ENCODE measurements at places on chromosomes 13 and 19.

DNA sequence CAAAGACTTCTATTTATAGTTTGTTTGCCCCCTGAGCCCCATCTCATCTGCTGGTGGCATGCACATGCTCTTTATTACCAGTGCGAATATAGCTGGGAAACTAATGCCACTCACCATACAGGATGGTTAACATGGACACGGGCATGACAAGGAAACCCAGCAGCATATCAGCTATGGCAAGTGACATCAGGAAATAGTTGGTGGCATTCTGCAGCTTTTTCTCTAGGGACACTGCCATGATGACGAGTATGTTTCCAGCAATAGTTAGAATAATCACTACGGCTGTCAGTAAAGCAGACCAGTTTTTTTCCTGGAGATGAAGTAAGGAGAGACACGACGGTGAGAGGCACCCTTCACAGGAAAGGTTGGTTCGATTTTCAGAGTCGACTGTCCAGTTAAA is 1.5 kb downstream of the HTR2A start:
- no peak for DNase-seq

DNA sequence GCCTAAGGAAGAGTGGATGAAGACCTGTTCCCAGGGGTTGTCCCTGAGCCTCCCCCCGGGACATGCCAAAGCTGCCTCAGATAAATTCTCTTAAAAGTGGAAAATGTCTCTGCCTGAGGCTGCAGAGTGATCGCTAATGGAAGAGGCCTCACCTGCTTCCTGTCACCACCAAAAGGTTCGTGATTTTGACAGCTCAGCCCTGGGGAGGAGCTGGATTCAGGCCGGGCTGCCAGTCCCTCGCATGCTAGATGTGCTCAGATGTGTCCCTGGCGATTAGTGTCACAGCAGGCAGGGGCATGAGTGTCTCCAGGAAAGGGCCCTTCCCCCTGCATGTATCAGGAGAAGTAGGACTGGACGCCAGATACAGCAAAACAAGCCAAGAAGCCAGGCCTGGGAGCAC is 626.5 kb downstream of the UQCRFS1 start:
- DNase-seq = peak; percentile 0

- DNase-seq = no peak
Measured at GRCh38 chr13:92177966-92178365, 779.5 kb downstream of the GPC5 start.

GRCh38 chr13:60267498-60268202 is 103.9 kb upstream of the DIAPH3 start:
- DNase-seq = peak; percentile 3

- no peak for DNase-seq
Measured at GRCh38 chr19:48556163-48556562, 4.2 kb downstream of the SULT2B1 start.

DNA sequence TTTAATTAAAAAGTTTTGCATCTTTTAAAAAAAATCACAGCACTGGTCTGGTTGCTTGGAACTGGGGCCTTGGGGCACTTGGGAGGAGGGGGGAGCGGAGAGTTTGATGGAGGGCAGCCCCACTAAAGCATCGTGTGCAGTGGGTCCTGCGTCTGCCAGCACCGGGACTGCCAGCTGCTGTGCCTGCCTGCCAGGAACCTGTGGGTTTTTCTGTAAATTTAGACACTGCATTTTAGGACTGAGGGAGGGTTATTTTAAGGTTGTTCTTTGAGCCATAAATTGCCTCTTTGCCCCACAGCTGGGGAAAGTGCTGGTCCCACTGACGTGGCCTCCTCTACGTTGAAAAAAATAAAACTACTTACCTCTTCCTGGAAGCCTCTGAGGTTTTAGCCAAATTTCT is 2.9 kb downstream of the KLF2 start:
- no peak for DNase-seq

- DNase-seq = no peak
Measured at GRCh38 chr19:812747-813218, 9.0 kb downstream of the PLPPR3 start.

DNA sequence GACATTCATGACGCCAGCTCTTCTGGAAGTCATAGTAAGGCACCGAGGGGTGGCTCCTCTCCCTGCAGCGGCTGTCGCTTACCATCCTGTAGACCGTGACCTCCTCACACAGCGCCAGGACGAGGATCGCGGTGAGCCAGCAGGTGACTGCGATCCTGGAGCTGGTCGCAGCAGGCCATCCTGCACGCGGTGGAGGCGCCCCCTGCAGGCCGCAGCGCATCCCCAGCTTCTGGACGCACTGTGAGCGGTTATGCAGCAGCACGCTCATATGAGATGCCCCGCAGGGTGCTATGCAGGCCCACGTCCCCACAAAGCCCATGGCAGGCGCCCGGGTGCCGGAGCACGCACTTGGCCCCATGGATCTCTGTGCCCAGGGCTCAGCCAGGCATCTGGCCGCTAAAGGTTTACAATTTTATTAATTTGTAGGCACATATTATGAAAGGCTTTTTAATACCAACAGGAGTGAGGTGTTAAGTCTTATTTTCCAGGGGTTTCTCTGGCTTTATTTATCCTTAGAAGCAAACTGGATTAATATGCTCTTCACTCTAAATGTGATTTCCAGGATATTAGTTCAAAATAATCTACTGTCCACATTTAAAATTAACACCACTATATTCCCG is 35.6 kb upstream of the PSPC1 start:
- peak; percentile 45 for DNase-seq

DNA sequence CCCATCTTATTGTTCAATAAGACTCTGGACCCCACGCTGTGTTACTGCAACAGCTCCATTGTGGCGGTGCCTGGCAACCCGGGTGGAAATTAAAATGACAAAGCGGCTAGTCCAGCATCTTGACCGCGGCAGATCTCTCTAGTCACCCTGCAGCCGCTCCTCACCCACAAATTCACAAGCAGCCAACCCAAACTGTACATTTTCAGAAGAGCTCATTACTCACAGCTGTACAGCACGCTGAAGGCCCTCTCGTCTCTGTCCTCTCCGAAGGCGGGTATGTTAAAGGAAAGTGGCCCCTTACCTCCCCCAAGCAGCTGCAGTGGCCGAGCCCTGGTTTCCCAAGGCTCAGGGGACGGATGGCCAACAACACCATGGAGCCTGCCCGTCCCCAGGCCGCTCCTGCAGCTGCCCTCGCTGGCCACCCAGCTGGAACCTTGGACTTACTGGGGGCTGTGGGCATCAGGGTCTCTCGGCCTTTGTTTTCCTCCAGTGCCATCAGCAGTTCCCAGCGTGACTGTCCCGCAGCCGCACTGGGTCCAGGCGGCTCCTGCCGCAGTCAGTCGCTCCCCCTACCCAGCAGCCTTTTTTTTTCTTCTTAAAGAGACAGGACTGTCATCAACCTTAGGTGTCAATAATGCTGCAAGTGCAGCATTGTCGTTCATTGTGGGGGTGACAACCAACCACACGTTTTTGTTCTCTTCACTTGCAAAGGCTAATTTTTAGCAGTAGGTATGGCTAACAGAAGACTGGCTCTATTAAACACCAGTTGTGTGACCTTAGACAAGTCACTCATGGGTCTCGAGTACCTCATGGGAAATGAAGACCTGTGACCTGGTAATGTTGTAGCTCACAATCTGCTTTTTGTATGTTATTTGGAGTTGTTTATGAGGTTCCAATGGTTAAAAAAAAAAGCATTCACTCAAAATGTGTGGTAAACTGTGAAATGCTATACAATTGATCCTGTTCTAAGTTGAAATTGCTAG is at the start of gene SACS:
Gene SACS (minus strand): TSS at position 532 of the 983 bp plus-strand sequence. CDS start 22,463 bp downstream, outside the sequence.
- DNase-seq = no peak

DNA sequence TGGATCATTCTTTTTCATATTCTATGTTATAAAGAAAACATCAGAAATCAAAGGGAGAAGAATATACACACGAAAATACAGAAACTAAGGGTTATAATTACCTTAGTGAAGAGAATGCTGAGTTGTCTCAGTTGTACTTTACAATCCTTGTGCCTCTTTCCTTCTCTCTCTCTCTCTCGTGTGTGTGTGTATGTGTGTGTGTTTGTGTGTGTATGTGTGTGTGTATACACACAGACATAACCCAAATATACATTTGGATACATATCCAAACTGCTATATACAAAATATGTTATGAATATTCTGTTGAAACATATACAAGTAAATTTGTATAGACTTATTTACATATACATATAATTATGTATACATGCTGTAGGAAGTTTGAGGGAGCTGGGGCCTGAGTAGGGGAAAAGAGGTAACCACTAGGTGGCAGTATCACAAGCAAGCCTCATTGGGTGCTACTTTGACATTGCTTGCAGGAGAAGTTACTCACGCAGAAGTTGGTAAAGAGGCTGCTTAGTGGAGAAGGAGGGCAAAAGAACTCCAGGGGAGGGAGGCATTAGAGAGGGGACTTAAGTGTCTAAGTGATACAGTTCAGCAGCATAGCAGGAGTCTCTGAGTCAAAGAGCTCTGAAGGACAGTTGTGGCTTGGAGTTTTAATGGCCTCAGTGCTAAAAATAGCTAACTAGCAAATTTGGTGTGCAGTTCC is 465.1 kb upstream of the PCDH20 start:
- DNase-seq = peak; percentile 36

GRCh38 chr13:51229731-51230130 is 7.5 kb downstream of the FAM124A start:
- DNase-seq = no peak

- peak; percentile 87 for DNase-seq
Measured at GRCh38 chr19:14073261-14073924, 807 bp downstream of the MISP3 start.

GRCh38 chr13:112105244-112105681 is 38.3 kb downstream of the SOX1 start:
- no peak for DNase-seq

GRCh38 chr19:10499550-10500246 is 3.5 kb downstream of the KEAP1 start:
- no peak for DNase-seq

DNA sequence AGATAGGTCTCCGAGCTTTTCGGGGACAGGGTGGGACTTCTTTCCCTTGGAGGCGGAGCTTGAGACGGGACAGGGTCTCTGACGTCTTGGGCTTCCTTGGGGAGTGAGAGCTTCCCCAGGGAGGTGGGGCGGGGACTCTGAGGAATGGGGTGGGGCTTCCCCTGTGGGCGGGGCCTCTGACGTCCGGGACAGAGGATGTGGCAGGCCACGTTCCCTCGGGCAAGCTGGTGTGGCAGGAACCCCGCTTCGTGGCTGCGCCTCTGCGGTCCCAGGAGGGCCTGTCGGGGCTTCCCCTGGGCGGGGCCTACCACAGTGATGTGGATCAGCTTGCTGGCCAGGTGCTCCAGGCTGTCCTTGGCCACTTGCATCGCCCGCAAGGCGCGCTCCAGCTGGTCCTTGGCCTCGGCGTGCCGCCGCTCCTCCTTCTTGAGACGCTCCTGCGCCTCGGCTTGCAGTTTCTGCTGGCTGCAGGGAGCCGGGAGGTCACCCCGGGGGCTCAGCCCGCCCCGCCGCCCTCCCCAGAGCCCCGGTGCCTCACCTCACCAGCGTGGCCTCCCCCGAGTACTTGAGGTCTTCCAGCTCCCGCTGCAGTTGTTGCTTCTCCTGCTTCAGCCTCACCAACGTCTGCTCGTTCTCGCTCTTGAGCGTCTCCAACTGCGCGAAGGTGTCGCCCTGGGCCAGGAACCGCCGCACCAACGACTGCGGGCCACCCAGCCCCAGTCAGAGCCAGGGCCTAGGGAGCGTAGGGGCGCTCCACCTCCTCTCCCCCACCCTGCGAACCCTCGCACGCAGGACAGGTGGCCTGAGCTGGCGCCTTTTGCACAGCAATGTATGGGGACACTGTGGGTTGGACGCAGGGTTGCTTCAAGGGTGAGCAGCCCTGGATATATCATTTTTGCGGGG is 3.3 kb upstream of the RGL3 start:
- peak; percentile 85 for DNase-seq

GRCh38 chr13:106099765-106100164 is 435.7 kb downstream of the EFNB2 start:
- no peak for DNase-seq

DNA sequence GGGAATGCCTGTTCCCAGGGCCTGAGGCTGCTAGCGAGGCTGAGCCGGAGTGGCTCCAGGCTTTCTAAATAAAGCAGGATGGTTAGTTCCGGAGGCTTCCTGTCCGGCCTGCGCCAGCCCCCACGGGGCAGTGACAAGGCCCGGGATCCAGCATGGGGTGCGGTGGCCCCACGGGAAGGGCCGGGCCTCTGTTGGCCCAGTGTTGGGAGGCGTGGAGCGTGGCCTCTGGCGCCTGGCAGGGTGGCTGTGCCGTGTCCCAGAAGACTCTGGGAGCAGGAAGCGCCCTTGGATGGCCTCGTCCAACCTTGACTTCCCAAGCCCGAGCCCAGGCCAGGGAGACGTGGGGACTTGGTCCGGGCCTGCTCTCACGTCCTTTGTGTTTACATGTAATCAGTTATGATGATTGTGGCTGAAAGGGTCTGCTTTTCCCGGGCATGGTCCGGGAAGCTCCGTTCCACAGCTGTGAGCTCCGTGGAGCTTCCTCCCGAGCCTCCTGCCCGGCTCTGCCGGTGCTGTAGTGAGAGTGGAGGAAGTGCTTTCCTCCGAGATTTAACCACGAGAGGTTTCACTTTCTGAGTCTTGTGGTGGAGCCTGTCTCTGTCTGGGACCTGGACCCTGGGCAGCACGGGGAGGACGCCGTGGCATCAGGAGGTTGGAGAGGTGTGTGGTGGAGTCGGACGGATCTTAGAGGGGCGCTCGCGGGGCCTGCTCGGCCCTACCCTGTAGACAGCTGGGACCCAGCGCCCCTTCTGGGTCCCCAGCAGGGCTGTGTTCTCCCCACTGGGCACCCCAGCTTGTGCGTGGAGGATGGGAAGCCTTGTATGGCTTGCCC is 4.6 kb downstream of the GNA11 start:
- DNase-seq = peak; percentile 31

DNA sequence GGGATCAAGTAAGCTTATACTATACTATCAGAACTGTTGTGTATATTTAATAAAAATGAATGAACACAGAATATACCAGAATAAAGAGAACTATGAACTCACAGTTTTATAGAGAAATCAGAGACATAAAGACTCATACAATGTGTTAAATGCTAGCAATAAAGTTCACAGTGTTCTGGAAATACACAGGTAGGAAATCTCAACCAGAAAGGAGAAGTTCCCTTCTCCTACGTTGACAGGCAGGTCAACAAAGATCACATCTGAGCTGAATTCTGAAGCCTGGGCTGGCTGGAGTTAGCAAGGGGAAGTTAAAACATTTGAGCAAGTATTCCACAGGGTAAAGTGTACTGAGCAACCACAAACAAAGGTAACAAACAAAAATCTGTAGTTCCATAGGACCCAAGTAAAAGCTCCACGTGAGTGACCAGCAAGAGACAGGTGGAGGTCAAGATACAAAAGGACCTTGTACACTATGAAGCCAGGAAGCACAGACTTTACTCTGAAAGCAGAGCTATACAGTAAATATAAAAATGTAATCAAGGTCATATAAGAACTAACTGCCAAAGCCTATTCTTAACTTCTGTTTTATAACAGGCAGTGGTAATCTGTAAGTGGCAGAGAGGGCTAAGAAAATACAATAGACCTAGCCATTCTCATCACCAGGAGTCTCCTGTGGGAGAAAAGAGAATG is 13.0 kb downstream of the FBXL3 start:
- DNase-seq = no peak

DNA sequence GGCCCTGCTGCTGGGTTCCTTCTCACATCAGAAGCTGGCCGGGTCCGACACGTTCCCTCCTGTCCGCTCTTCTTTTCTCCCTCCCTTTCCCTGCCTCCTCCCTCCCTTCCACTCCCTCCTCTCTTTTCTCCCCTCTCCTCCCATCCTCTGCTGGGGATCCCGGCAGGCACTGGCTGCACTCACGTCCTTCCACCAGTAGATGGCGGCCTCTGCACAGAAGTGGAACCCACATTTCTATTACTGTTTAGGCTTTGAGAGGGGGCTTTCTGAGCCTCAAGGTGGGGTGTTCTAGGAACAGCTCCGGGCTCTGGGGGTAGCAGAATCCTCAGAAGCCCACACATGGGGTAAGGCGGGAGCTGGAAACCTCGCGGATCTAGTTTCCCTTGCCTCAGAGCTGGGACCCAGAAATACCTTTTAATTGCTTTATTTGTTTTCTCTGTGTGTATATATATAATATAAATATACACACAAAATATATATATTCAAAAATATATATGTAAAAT is 294.2 kb downstream of the ZNF536 start:
- peak; percentile 48 for DNase-seq

All from activated CD4-positive, alpha-beta T cell treated with anti-CD3 and anti-CD28 coated beads, Interleukin-10, Interleukin-2, amounts not matched to agents 100 ng/mL and 50 ng/mL, durations not matched to agents 16 hours and 8 hours (primary cell).